ENCODE measurements at places on chromosomes 5 and 9.

- ATAC-seq, result no peak
Measured at GRCh38 chr5:77430726-77431125, 61.4 kb downstream of the WDR41 start.

GRCh38 chr5:77232574-77233358 lies 22.3 kb downstream of the PDE8B start:
- no peak for ATAC-seq

- peak; percentile 80 for ATAC-seq
Measured at GRCh38 chr5:7827610-7828009, 23.3 kb downstream of the CFAP90 start.

- no peak for ATAC-seq
Measured at GRCh38 chr5:88820581-88820980, 62.4 kb downstream of the MEF2C start.

GRCh38 chr5:151811593-151812321 lies 40.0 kb downstream of the G3BP1 start:
- no peak for ATAC-seq

DNA sequence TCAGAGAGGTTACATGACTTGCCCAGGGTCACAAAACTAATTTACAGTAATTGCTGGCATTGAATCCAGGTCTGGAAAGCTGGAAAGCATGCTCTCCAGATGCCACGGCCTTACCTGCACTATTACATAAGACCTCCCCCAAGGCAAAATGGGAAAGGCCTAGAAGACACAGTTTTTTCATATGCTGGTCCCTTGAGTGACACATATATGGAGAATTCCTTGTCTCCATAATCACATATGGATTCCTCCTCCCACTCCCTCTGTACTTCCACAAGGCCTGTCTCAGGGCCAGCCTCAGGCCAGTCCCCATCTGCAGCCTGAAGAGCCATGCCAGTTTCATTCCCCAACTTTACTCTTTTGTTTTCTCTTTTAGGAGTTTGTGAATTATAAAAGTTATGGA lies 28.6 kb upstream of the MEIKIN start:
- no peak for ATAC-seq

DNA sequence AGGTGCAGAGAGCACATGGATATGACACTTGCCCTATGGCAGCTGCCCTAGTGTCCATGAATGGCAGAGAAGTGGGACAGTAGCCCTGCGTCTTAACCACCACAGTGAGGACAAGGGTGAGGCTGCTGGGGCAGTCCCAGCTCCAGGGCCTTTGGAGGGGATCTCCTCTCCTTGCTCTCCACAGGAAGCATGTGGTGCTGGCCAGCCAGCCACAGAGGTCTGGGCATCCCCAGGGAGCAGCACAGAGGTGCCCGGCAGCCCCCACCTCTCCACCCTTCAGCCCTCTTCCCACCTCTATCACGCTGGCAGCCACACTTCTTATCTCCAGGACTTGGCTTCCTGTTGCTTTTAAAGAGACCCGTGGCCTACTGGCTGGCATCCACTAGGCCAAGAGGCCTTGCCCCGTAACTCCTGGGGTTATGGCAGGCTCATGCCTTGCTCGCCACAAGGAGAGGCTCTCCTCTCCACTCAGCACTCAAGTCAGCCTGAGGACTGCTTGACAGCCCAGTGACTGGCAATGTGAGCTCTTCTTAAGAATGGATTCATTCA lies 21.9 kb downstream of the CSF2 start:
- peak; percentile 8 for ATAC-seq

DNA sequence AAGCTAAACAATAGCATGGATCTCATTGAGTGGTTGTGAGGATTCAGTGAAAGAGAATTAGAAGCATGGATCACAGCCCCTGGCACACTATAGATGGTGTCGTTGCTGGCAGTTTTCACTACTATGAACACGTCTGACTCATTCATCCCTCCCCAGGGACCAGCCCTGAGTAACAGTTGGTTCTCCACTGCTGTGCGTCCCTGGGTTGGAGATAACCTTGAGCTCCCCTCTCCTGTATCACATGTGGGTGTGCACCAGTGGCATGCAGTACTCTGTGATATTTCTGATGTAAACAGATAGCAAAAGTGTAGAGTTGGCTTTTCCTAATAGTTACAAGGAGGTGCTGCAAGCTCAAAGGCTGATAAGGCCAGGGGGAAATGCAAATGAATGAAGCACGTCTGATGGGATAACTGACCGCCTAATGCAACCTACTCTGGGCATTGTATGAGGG lies 8.8 kb upstream of the LCP2 start:
- ATAC-seq, result no peak

DNA sequence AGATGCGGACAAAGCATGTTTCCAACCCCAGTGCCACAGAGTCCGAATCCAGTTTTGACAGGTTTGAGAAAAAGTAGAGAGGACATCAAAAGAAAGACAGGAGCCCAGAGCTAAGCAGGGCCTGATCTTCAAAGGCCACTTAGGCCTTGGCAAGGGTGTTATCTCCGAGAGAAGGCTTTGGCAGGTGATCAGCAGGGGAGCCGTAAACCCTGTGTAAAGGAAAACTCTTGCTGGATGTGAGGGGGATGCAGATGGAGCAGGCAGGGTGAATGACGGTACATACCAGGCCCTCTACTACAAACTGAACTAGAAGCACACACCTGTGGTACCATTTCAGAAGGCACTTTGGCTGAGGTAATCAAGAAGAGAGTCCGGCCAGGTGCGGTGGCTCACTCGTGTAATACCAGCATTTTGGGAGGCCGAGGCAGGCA lies 1.4 kb upstream of the HNRNPH1 start:
- ATAC-seq, result no peak

- ATAC-seq, result no peak
Measured at GRCh38 chr5:178548746-178549145, 41.4 kb downstream of the COL23A1 start.

DNA sequence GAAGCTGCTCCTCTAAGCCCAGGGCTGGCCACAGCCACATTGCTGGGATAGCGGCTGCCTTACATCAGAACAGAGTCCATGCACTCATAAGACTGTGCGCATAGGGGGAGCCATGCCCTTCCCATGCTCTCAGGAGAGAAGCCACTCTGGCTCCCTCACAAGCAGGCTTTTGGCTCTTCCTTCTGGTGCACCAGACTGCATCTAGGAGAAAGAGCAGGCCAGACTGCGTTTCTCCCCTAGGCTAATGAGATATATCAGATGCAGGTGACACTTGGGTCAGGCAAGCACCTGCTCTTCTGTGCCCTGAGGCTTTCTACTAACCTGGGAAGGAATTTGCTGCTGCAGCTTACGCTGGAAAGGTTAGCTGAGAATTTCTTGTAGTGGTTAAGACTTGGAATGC lies 43.2 kb upstream of the BRINP1 start:
- no peak for ATAC-seq

- ATAC-seq, result no peak
Measured at GRCh38 chr9:122364117-122364782, 6.6 kb upstream of the PTGS1 start.

DNA sequence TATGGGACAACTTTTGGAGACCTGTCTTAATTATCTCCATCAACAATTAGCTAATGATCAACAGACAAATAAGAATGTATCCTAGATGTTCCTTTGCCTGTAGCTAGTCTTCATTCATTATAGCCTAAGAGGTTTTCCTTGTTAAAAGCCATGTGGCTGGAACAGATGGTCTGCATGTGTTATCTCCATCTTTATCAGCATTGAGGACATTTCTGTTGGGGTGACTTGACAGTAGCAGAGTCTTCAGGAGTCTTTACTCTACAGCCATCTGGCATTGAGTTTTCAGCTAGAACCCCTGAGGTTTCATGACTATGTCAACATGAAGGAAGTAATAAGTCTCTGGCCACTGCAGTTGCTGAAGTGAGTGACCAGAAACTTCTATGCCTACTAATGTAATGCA lies 106.6 kb upstream of the TLE4 start:
- ATAC-seq, result no peak

DNA sequence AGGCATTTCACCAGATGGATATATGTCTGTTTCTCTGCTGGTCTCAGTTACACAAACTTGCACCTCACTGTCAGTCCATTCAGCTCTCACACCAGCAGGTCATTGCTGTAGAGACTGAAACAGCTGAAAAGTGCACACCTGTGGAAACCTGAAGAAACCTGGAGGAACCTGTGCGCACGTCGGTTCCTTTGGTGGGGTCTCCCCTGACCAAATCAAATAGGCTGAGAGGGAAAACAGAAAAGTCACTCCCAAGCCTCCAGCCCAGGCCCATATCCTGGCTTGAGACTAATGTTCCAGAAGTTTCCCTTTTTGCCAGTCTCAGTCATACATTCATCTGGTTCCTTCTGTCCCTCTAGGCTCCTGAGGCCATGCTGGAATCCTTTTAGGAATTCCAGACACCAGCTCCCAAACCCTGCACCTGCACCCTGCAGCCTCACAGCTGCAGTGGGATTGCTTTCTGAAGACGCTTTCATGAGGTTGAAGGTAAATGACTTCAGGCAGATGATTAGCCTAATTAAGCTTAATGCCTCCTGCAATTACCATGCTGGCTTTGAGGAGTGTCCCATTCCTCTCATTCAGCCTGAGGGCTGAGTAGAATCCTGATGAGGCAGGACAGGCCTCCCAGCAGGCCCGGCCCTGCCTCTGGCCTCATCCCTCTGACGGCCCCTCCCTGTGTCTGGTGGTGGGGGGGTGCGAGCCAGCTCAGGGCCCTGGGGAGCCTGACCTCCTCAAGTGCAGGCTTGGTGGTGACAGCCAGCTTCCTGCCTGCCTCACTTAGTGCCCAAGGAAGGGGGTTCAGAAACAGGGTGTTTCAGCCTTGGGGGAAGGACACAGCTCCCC lies 24.3 kb upstream of the CXCL14 start:
- no peak for ATAC-seq

DNA sequence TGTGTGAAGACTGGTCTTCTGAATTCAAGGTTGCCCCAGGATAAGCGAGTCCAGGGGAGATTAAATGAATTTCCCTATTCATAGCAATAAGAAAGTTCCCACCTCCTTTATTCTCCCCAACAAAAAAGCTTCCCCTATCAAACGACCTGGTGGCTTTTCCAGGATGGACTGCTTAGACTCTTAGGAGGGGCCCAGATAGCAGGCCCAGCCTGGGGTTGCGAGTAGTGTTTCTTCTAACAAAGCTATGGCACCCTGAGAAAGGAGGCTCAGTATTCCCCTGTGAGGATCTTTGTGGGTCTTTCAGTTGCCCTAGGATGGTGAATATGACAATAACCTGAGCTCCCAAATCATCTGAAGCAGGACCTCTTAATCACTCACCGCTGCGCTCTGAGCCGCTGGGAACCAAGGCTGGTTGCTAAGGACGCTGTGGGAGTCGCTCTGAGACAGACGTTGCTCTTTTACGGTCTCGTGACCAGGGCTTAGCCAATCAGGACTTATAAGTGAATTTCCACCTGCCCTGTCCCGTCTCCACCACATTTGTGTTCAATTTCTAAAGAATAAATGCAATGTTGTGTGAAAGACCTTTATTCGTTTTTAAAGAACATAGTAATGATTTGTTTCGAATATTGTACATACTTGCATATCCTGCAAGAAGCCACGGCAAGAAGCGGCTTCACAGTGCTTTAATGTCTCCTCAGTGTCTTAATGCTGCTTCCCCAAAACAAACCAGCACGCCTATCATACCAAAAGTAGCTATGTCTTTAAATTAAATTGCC lies at the start of gene TMEM232:
TSS of gene TMEM232 (minus strand) at position 423 of the 776 bp plus-strand sequence. CDS start 59,319 bp downstream, outside the sequence.
- ATAC-seq, result peak; percentile 100

- peak; percentile 18 for ATAC-seq
Measured at GRCh38 chr5:133265720-133266526, 214.1 kb downstream of the HSPA4 start.

DNA sequence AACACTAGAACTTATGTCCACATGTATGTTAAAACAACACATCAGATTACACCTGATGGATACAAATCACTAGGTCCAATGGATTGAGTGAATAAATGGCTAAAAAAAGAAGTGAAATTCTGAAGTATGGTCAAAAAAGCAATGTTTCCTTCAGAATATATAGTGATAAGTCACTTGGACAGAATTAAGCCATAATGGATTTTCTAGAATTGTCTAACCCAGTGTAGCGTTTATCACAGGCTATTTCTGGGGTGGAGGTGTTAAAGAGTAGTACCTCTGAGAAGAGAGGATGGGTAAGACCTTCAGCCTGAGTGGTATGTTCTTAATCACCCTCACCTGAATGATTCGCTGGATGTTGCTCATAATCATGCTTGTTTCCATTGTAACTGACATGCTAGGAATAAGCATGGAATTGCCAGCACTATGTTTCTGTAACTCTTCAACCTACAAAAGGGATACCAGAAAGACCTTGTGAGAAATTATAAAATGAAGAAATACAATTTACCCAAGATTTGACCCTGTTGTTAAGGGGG lies 33.2 kb downstream of the SLC31A2 start:
- no peak for ATAC-seq

DNA sequence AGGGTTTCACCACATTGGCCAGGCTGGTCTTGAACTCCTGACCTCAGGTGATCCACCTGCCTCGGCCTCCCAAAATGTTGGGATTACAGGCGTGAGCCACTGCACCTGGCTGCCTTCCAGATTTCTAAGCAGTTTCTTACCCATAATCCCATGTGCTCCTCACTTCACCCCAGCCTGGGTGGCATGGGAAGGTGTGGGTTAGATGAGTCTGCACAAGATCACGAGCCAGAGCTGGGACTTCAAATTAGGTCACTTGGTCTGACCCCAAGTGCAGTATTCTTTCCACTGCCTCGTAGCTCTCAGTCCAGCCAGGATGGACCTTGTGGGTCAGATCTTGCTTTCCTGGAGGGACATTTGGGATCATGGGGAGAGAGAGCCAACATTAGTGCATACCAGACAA lies 37.5 kb upstream of the STRBP start:
- no peak for ATAC-seq

GRCh38 chr9:83002329-83002728 lies 60.6 kb downstream of the RASEF start:
- no peak for ATAC-seq

GRCh38 chr5:87653242-87653641 lies 240.5 kb upstream of the CCNH start:
- ATAC-seq, result no peak

DNA sequence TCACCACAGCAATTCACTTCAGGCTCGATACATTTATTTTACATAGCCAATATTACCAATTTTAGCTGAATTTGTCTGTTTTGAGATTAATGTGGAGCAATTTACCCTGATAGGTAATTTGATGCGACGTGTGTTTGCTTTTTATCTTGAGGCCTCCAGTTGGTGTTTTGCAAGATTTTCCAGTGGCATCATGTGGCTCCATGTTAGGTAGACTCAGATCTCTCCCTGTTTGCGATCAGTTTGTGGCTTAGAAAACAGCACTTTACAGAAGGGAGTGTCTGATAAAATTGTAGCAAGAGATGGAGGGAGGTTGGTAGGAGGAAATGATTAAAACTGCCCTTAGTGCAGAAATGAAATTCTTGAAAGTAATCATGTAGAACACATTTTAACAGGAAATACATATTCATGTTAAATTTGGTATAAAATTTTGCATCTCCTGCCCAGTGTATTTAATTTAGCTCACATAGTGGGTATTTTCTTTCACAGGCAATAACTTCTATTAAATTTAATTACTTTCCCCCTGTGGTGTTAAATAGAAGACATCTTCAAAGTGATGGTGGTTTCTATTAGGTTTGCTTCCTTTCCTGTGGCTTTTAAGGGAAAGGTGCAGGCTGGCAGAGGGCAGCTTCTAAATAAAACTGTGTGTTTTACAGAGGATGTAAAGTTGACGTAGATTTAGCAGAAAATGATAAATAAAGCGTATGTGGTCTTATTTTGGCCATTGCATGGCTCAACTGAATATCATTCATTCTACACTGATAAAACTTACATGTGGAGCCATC lies 135.8 kb downstream of the KDM4C start:
- no peak for ATAC-seq

Data from SK-N-SH treated with all-trans-retinoic acid at 6 μM for 48 hours (cell line).